ENCODE measurements at places on chromosomes 13 and 19.

DNA sequence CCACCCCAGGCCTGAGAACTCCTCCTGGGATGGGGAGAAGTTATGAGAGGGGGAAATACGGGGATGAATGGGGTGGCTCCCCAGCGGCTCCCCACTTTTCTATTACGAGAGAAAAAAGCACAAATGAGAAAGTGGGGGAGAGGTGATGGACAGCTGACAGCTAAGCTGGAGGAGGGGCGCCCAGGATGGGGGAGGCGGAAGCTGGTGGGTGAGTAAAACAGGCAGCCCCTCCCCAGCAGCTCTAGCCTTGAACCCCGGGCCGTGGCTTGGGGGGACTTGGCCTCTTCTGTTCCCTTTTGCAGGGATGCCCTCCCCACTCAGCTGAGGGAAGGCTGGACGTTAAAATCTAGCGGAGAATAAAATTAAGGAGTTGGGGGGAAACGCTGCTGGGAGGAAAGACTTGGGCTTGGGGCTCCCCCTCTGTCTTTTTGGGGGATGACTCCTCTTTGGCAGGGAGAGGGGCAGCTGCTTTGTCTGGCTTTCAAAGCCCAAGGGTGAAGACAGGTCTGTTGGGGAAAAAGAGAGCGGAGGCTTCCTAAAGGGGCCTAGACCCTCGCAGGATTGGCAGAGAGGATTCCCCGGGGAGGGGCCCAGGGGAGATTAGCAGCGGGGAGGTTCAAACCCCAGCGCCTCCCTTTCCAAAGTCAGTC is 1.4 kb upstream of the SAMD1 start:
- DNase-seq, result no peak

- no peak for DNase-seq
Observed at GRCh38 chr19:15671891-15672579, 852 bp upstream of the CYP4F12 start.

DNA sequence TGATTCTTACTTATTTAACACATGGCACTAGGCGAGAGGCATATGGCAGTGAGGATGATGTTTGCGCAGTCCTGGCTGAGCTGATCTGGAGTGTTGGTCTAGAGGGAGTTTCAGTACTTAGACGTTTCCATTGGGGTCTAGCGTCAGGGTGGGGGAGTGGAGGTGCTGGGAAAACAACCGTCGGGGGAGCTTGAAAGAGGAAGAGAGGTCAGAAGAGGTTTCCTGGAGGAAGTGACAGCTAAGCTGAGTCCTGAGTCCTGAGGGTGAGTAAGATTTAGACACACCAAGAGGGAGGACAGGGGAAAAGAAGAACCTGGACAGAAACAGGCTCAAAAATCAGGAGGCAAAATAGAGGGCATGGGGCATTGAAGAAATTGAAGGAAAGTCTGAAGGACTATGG is 81.4 kb downstream of the ALOX5AP start:
- no peak for DNase-seq

- no peak for DNase-seq
Observed at GRCh38 chr13:104961246-104961645, 1574.2 kb downstream of the EFNB2 start.

DNA sequence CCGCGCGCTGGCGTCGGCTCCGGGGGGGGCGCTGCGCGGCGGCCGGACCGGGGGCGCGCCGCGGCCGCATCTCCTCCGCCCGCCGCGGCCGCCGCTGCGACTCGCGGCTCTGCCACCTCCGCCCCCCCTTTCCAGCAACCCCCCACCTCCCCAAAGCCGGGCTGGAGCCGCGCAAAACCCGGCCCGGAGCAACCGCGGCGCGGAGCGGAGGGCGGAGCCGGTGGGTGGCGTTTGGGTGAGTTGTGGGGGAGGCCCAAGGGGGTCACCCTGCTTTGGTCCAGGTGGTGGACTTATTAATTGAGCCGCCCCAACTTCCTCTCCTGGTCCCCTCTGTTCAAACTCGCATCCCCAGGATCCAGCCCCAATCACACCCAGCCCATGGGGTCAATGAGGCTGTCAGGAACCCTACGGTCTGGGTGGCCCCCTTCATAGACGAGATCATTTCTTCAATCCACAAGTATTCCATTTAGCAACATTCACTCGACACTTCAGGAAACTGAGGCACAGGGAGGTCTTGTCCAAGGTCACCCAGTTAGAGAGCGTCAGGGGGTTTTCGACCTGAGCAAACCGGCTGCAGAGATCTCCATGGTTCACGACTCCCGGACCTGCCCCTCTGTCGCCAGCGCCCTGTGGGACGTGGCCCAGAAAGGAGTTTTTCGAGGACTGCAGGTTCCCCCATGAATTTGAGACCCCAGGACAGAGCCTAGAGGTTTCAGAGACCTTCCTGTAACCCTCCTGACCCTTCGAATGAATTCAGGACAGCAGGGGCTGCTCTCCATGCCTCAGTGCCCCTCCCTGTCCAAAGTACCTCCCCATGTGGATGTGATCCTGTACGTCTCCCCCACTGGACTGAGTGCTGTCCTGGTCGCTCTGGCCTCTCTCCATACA is 22.4 kb upstream of the SEMA6B start:
- no peak for DNase-seq

- DNase-seq, result no peak
Observed at GRCh38 chr13:23796551-23796950, 92.6 kb downstream of the MIPEP start.

DNA sequence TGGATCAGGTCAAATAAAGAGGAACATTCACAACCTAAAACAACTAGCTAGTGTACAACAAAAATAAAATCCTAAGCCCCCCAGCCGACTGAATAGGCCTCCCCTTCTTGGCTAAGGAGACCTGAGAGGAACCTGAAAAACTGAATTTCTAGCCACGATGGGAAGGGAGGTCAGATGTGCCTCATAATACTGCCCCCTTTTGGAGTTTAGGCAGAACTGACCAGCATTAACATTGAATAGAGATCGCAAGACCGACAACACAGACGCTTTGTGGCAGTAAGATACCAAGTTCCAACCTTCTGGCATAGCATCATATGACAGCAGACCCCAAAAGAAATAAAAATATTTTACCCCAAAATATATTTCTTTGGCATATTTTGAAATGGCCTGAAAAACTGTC is 15.9 kb downstream of the CBY2 start:
- no peak for DNase-seq

- DNase-seq, result no peak
Observed at GRCh38 chr13:83895994-83896580, 13.8 kb upstream of the SLITRK1 start.

GRCh38 chr13:93304868-93305613 is 78.4 kb downstream of the GPC6 start:
- DNase-seq, result no peak

Data from CD4-positive, alpha-beta T cell treated with Interleukin-21 for 1 hour (primary cell).